ENCODE measurements at places on chromosomes 5 and 9.

- no peak for DNase-seq
Measured at GRCh38 chr5:136675769-136676168, 310.4 kb upstream of the TRPC7 start.

DNA sequence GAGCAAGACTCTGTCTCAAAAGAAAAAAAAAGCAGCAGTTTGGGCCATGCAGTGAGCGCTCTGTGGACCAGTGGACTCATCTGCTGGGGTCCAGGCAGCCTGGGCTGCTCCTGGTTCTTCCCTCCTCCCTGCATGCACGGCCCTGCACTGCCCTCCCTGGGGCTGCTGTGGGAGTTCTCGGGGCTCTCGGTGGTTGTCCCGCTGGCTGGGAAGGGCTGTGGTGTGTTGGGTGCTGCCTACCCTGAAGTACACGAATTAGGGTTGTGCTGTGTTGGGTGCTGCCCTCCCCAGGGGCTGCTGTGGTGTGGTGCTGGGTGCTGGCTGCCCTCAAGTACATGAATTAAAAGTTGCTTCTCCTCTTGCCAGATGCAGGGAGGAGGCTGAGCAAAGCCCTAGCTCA is 18.3 kb upstream of the CLPTM1L start:
- DNase-seq = no peak

DNA sequence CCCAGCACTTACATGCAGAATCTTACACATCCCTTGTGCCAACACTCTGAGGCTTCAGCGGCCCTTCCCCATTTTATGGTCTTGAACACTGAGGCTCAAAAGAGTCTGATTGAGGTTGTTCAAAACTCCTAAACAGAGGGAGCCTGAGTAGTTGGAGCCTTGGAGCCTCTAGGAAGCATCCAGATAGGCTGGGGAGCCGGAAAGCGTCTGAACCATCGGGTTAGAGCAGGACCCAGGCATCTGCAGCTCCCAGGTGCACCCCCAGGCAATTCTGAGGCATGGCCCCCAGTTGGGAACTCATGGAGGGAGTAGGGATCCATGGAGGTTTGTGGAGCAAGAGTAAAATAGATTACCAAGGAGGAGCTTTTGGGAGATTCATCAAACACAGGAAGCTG is 3.8 kb downstream of the OLFML2A start:
- DNase-seq = no peak

DNA sequence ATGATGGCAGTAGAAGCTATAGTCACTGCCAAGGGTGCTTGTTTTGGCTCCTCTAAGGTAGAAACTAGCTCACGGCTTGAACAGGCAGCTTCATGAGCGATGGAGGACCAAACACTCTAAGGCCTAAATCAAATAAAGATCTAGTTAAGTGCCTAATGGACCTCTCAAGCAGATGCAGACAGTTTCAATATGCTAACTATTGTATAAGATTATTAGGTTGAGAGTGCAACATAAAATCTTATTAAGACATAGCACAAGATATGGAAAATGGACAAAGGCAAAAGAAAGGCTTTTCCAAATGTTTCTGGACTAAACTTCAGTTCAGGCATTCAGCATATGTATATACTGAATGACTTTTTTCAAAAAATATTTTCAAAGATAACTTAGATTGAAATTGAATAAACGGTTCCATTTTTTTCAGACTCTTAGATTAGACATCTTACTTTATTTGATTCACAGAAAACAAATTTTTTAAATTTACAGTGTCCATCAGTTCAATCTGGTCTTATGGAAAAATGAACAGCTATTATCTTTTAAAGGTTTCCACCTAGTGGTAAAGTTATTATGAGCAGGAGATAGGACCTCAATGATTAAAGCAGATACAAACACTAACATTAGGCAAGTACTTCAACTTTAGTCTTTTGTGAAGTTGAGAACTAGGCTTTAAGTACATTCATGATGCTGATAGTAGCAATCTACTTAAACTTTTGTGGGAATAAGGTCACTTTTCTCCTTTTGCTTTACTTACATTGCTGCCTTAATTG is 1167.7 kb downstream of the MAT2B start:
- DNase-seq = no peak

- DNase-seq = no peak
Measured at GRCh38 chr5:146051678-146052077, 53.7 kb downstream of the PLAC8L1 start.

DNA sequence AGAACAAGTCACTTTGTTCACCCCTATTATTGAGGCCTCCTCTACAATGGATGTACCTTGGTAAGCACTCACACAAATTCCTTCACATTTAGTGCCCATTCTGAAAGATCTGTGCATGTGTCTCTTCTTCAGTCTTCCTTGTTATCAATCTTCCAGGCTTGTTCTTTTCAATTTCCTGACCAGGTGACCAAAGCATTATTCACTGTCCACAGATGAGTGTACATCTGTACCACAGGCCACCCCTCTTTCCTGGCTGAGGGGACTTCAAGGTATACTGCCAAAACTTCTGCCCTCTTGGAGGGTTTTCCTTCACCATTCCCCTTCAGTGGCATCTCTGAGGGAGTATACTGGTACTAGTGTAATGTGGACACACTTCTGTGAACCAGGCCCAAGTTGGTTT is 25.5 kb upstream of the STOM start:
- no peak for DNase-seq

DNA sequence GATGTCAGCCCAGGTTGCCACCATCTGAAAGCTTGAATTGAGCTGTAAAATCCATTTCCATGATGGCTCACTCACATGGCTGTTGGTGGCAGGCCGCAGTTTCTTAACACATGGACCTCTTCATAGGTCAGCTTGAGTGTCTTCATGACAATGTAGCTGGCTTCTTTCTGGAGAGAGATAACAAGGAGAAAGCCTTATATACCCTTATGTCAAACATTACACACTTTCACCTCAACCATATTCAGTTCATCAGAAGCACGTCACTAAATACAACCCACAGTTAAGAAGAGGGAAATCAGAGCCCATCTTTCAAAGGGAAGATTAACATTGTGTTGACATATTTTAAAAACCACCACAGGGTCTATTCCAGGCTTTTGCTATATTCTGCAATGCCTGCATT is 604.4 kb downstream of the PRELID2 start:
- DNase-seq = no peak

DNA sequence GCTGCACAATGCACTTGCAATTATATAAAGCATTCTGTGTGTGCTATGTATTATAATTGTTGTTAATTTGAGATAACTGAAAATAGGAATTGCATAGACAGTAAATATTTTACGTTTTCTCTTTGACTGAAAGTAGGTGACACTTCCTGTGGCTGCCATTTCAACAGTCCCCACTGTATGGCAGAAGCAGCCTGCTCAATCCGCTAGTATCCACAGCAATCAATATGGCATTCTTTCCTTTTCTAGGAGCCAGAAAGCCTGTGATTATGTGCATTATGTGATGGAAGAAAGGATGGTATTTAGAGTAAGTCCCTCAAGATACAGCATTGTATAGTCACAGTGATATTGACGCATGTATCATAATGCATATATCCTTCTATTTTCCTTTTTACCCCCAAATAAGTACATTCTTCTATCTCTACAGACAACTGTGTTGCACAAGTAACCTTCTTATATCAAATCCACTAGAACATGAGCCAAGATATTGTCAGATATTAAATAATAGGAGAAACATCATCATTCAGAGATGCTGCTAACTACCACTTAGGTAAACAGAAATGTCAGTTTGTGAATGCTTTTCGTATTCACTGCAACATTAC is 59.7 kb downstream of the CARTPT start:
- DNase-seq = no peak

DNA sequence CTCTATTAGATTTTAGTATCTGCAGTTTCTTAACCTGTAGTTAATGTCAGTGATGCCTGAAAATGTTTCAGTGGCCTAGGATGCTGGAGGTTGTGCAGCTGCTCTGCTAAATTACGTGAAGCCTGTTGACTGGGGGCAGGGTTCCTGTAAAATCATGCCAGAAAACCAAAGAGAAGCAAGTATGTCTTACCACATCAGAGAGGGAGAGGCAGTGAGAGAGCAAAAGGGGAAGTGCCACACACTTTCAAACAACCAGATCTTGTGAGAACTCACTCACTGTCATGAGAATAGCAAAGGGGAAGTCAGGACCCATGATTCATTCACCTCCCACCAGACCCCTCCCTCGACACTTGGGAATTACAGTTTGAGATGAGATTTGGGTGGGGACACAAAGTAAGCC is 83.9 kb upstream of the CYLC2 start:
- DNase-seq = no peak

DNA sequence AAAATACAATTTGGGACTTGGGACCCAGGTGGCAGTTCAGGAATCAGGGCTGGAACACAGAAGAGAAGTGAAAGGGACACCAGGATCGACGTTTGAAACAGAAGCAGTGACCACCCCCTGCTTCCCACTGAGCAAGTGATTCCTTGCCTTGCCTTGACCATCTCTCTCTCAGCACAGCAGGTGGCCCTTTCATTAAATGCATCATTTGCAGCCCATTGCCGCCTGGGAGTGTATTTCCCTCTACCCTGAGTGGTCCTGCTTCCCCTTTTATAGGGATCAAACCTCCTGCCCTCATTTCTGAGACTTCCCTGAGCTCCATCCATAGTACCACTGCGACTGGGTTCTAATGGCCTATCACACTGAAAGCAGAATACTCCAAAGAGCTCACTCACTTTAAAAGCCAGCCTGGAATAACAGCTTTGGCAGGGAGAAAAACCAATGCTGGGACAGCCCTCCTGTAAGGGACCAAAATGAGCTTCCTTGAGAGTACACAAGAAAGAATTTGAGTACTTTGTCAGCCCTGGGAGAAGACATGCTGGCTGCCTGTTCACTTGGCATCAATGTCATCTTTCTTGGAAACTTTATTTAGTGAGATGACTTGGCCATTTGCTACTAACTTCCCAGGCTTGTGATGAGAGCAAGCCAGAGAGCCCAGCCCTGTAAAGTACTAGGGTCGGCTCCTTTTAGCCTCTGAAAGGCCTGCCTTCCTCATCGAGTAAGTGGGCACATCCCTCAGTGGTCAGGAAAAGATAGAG is 149.7 kb downstream of the SLIT3 start:
- DNase-seq = no peak

- DNase-seq = no peak
Measured at GRCh38 chr5:88290801-88291200, 22.2 kb upstream of the TMEM161B start.

DNA sequence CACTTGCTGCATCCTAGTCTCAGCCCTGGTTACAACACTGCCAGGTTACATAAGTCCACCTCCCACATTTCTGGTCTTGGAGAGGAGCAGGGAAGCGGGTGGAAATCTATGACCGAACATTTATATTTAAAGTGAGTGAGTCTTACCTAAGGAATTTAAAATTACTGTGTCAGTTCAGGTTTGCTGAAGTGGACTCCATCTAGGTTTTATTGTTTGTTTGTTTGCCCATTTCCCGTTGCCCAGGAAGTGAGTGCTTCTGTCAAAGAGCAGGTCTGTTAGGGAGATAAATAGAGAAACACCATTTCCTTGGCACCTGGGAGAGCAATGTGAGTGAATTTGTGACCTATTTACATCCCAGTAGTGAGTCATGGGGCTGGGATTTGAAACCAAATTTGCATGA is 179.5 kb downstream of the KIF4B start:
- DNase-seq = no peak

- DNase-seq = no peak
Measured at GRCh38 chr5:106474066-106474465, 1196.7 kb downstream of the EFNA5 start.

DNA sequence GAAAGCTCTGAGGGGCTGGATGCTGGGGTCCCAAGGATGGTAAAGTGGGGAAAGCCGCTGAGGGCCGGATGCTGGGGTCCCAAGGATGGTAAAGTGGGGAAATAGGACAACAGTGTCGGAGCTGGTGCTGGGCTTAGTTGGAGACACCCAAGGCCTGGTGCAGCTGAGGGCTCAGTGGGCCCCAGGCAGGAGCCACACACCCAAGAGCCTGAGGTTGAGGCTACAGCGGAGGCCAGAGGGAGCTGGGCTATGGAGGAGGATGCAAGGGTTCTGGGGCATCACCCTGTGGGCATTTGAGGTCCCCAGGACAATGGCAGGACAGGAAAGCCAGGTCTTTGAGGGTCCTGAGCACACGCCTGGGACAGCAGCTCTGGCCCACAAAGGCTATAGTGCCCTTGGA is 19.1 kb upstream of the SLC9A3 start:
- DNase-seq = no peak

DNA sequence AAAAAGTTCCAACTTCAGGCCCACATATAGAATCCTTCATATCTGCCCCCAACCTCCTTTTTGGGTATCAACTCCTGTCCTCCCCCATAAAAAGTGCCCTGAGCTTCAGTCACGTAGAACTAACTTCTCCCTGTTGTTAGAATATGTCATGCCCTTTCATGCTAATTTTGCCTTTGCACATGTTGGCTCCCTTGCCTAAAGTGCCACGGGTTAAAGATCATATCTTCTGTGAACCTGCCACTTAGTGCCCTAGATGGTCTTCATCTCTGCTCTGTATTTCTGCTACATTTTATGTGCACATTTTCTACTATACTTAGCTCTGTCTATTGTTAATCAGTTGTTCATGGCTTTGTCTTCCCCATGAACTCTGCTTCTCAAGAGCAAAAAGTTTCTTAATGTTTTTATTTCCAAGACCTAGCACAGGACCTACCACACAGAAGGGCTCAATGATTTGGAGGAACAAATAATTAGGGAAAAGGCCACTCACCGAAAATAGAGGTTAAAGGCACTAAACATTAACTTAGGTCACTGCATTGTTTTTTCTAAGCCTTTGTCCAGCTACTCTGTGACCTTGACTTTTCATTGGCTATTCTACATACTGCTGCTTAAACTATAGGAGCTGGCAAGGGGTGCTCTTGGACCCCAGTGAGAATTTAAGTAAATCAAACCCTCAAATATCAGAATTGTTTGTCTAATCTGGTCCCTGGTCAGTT is 94.3 kb downstream of the ARSB start:
- no peak for DNase-seq

DNA sequence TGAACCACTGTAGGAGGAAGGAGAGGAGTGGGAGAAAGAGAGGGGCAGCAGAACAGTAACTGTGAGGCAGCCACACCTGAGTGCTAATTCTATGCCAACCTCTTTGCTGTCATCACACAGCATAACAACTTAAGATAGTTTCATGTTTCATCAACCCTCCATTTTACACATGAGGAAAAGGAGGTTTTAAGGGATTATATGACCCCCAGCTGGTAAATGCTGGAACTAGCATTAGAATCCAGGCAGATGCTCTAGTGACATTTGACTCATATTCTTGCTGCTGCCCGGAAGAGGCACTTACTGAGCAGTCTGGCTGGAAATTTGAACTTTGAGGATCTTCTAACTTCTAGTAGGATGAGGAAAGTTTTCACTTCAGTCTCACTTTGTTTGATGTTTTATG is 24.1 kb upstream of the VLDLR start:
- no peak for DNase-seq

- no peak for DNase-seq
Measured at GRCh38 chr5:119022773-119023172, 34.4 kb upstream of the DTWD2 start.

GRCh38 chr5:170049713-170050112 is 56.0 kb upstream of the FOXI1 start:
- DNase-seq = no peak
